MM.1S (cell line): ENCODE measurements at places on chromosomes 3 and 15.

- no peak for DNase-seq
These were observed 82.9 kb upstream of the GSK3B start for GRCh38 chr3:120177151-120177550.

DNA sequence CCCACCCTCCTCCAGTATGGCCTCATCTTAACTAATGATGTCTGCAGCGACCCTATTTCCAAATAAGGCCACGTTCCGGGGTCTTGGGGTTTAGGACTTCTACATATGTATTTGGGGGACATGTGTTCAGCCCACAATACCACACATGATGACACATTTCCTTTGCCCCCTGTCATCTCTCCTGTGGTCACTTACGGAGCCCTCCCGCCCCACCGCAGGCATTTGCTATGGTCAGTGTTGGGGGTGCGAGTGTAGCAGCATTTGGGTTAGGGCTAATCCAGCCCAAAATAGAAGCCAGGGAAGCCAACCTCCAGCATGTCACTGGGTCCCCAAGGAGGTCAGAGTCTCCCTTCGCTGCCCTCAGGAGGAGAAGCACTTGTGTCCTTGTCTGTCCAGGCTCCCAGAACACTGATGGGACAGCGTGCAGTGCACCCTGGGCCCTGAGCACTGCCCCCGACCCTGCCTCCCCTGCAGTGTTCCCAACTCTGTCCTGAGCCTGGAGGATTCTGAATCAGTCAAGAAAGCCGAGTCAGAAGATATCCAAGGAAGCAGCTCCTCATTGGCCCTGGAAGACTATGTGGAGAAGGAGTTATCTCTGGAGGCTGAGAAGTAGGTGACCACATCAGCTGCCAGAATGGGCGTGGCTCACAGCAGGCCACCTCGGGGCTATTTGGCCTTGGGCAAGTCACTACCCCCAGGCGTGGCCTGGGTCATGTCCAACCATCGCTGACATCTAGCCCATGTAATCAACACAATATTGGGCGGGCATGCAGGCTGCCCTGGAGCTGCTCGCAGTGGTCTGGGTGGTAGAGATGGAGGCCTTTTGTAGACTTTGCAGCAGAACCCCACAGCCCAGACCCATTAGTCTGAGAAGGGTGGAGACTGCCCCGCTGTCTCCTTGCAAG, 46.9 kb upstream of the FGD5 start:
- DNase-seq = no peak

DNA sequence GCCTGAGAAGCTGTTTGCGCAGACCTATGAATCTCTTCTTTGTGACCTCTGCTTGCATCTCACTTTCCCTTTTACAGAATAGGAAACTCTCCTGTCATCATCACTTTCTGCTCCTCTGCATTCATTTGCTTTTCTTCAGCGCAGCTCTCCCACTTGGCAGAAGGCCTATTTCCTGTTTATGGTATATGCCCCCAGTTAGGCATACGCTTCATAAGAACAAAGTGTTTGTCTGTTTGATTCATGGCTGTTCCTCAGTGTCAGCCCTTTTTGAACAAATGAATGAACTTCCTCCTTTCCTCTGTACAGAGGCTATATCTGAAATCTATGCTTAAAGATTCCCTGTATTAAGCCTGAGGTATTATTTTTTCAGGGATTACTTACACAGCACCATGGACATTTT, 1216.9 kb upstream of the GBE1 start:
- DNase-seq = no peak

- peak; percentile 56 for DNase-seq
These were observed 8.3 kb upstream of the UBE2E1 start for GRCh38 chr3:23797491-23797890.

- peak; percentile 27 for DNase-seq
These were observed 229.6 kb downstream of the BBX start for GRCh38 chr3:107752202-107752990.

DNA sequence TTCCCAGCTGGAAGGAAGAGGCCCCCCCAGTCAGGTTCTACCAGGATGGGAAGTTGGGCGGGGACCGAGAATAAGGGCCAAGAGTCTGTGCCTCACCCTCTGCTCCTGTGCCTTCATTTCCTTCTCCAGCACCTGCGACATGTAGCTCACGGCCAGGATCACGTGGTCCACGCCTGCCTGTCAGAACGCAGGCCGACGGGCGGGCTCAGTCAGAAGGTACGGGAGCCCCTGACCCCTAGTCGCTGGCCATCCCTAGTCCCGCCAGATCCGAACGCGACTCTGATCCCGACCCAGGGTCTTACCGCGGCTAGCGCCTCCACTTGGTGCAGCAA, 489 bp downstream of the GMPPB start:
- peak; percentile 73 for DNase-seq

GRCh38 chr3:187689984-187690383, 12.4 kb downstream of the RTP2 start:
- DNase-seq = no peak

GRCh38 chr15:57708047-57708446, 1.5 kb downstream of the POLR2M start:
- DNase-seq = no peak

- DNase-seq = no peak
These were observed 186.6 kb downstream of the TIGIT start for GRCh38 chr3:114480442-114480841.

DNA sequence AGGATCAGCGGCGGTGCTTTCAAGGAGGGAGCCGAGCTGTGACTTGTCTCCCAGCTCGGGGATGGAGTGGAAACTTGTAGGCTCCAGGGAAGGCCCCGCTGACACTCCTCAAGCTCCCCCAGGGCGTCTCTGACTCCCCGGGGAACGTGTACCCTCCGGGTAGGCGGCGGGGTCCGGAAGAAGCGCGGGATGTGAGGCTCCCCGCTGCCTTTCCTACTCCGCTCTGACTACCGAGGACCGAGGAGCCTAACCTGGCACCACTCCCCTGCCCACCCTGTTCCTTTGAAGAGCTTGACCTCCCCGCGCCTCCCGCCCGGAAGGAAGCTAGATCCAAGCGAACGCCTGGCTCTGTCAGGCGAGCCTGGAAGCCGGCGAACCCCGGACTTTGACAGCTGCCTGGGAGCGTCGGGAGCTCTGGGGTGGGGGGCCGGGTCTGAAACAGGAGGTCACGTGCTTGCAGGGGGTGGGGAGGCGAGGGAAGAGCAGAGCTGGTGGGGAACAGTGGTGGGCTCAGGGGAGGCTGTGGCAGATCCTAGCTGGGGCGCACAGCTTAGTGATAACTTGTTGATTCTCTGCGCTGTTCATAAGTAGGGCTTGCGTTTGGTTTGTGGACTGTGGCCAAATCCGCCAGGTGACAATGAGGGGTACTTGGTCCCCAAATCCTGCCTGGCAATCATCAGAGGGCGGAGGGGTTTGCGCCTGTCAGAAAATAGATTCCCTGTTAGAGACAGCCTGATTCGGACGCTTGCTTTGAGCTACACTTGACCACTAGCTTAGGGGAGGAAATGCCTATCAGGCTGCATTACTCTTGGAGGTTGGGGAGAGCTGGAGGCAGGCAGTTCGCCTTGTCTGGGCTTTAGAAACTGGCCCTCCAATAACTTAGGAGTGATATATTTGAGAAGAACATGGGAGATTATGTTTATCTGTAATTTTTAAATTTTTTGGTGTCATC, 1.2 kb downstream of the CLSTN2 start:
- no peak for DNase-seq

DNA sequence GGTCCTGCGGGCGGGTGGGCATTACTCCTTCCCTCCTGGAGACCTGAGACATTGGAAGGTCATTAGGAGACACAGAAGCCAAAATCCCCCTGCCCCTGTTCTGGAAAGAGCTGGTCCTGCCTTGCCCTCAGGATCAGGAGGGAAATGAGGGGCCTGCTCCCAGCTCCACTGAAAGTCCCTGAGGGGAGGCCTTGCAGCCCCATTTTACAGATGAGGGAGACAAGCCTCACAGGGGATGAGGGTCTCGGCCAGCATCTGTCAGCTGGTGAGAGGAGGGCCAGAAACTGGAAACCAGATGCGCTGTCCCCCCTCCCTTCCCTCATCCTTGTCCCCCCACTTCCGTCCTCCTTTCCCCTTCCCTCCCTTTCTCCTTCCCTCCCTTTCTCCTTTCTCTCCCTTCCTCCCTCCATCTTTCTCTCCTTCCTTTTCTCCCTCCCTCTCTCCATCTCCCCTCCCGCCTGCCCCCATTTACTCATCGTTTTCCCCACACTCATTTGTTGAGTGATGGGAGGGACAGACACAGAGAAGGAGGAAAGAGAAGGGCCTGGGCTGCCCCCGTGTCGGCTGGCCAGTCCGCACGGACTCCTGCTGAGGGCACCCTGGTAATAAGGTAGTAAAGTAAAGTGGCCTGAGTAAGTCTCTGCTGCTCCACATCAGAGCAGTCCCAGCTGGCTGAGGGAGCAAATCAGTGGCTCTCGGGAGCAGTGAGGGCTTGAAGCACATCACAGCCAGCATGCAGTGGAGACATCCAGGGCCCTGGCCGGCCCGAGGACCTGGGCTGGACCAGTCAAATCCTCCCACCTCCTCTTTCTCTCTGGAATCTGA, 112.4 kb upstream of the ALDH1A3 start:
- DNase-seq = no peak

GRCh38 chr3:46110701-46111493, 83.6 kb upstream of the XCR1 start:
- DNase-seq = peak; percentile 54

- DNase-seq = peak; percentile 82
These were observed 2.3 kb downstream of the SUCNR1 start for GRCh38 chr3:151875759-151876158.

DNA sequence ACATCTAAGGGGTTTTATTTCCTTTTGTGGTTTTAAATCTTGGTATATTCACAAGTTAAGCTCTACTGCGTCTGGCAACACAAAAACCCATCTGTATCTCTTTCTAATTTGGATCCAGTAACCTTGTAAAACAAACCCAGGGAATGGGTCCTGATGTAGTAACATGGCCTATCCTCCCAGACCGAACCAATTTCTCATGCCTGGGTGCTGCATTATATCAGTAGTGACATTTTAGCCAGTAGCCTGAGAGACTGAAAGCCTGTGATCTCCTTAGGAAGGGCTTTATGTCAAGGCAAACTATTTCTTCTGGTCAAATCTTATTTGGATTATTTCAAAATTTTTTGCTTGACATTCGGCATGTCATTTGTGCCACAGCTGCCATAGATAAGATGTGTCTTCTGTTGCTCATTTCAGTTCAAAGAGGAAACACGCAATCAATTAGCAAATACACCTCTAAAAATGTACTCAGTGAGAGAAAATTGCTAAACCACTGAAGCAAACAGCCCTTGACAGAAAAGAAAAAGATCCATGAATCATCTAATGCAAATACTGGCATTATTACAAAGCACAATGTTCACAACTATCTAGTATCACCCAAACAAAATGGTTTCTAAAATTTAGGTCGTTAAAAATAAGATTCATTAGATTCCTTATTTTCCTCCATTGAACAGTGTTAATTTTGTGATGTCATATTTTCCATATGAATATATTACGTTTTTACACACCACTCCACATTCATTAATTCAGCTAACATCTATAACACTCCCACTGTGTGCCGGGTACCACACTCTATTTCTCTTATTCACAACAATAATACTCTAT, 4.0 kb downstream of the NPTN start:
- DNase-seq = no peak

DNA sequence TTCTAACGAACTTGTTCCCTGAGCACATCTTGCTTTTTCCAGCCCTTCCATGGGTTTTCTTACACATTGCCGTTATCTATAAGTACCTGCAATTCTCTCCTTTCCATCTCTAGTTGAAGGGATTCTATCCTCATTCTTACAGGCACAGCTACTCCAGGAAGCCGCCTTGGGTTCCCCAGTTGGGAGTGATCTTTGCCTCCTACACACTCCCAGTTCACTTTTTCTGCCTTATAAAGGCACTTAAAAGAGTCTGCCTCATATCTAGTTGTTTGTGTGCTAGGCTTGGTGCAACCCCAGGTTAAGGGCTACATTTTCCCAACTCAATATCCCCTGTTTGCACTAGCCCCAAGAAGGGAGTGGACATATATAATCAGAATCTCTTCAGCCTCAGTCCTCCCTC, 44.0 kb upstream of the IREB2 start:
- no peak for DNase-seq

GRCh38 chr15:77658304-77658703, 25.6 kb upstream of the LINGO1 start:
- DNase-seq = no peak

DNA sequence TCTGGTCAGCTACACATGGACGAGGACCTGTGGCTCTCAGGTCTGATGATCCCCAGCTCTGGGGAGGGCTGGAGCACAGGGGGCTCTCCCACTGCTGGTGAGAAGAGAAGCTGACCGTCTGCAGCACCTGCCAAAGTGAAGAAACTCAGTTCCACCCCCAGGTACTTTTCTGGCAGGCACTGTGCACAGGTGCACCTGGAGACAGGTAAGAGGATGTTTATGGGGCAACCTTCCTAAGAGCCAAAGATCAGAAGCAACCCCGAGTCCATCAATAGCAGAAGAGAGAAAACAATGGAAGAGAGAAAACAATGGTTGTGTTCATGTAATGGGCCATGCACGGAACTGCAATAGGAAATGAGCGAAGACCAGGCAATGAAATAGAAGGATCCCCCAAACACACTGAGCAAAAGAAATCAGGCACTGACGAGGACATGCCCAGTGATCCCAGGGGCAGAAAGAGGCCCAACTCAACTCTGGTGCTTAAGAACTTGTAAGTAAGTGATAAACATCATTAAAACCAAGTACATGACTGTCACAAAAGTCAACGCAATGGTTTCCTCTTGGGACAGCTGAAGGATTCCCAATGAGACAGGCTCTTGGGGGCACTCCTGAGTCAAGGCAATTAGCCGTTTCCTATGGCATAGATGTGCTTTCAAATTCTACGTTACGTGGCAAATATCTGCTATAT, 95.0 kb upstream of the ALDH1A3 start:
- DNase-seq = no peak

- DNase-seq = no peak
These were observed 11.1 kb upstream of the RPL29 start for GRCh38 chr3:52006820-52007133.

DNA sequence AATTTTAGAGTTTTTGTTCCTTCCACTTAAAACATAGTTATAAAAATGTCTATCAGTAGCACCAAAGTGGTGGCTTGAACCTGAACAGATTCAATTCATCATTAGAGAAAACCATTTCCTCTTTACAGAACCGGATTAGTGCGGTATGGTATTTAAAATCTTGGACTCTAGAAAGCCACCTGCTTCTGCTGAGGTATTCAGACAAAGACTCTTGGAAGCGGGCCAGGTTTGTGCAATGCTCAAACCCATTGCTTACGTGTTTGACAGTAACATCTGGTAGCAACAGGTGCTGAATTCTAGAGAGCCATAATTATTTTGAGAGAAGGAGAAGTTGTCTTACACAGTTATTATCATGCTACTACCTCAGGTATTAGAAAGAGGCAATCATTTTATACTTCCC, 290.5 kb downstream of the NAALADL2 start:
- DNase-seq = peak; percentile 100

DNA sequence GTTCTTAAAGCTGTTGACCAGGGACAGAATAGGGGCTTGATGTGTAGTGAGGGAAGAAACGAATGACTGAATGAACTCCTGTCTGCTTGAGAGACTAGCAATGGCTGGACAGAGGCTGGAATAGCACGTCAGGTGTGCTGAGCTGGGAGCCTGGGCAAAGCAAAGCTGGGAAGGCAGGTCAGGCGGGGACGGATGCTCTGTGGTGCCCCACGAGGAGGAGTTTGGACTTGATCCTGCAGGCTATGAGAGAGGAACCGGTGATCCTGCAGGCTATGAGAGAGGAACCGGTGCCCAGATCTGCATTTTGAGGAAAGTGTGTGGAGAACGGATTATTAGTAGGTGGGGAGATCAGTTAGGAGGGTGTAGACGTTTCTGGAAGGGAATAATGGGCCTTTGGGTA, 31.3 kb upstream of the PSTPIP1 start:
- DNase-seq = no peak

- no peak for DNase-seq
These were observed 41.7 kb downstream of the PAQR5 start for GRCh38 chr15:69340243-69340900.
